ENCODE measurements at places on chromosomes 7 and 10.

DNA sequence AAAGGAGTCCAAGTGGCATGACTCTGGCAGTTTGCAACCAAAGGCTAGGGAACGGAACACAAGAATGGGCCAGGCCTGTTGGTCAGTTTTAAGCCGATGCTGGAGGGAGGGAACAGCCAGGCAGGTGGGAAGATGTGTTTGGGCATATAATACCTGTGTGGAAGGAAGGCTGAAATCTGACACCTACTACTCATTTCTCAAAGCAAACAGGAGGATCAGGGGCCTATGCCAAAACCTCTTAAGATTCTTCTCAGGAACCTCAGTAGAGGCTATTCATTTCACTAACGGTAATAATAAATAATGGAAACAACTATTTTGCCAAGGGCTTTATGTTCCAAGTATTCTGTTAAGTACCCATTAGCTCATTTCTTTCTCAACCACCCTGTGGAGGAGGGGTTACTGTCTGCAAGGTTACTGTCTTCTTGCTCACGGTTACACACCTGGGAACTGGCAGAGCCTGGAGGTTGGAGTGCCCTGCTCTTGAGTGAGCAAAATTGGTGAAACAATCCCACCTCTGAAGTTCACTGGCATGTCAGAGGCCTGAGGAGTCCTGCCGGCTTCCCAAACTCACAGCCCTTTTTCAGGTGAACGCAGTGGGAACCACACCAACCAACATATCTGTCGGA is 35.5 kb downstream of the GOT1 start:
- no peak for DNase-seq

DNA sequence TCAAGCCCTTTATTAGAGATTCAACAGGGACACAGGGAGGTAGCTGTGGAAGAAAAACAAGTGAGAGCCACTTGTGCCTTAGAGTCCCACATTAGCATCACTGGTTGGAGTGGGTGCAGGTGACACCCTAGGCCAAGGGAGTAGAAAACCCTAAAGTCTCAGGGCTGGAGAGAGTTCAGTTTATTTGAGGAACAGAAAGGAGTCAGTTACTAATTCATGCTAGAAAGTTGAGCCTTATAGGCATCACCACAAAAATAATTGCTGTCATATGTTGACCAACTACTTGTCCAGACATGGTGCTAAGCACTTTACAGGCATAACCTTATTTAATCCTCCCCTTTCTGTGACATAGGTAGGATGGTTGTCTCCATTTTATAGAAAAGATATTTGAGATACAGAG is 20.9 kb upstream of the ACSL5 start:
- no peak for DNase-seq

GRCh38 chr7:9854605-9855004 is 1119.1 kb upstream of the PHF14 start:
- DNase-seq, result no peak

DNA sequence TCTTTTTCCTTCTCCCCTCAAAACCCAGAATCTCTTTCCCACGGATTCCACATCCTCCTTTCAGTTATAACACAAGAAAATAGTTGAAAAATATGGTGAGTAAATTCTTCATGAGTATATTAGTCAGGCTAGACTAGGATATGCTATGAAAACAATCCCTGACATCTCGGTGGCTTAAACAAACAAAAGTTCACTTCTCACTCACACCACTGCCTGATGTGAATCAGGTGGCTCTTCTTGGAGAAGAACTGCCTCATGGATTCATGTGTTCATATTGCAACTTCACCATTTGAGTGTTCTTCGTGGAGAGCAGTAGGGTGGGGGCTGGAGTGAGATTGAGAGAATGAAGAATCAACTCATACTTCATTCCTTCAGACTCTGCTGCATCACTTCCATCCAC is 204.1 kb downstream of the PHF14 start:
- peak; percentile 69 for DNase-seq

DNA sequence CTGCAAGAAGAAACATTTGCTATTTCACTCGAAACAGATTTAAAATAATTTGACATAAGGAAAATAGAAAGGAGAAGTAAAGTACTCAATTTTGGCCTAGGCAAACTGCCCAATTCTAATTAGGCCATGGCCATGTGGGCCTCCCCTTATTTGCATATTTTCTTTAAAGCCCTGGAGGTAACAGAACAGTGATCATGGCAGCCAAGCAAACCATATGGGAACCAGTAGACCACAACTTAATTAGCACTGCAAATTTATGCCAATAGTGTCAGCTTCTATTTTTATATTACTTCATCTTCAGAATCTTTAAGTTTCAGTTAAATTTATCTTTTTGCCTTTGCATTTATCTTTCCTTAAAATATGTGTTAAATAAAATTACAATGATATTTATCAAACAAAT is 63.3 kb upstream of the THSD7A start:
- DNase-seq, result no peak

GRCh38 chr10:49375611-49376010 is 20.3 kb downstream of the DRGX start:
- DNase-seq, result no peak

DNA sequence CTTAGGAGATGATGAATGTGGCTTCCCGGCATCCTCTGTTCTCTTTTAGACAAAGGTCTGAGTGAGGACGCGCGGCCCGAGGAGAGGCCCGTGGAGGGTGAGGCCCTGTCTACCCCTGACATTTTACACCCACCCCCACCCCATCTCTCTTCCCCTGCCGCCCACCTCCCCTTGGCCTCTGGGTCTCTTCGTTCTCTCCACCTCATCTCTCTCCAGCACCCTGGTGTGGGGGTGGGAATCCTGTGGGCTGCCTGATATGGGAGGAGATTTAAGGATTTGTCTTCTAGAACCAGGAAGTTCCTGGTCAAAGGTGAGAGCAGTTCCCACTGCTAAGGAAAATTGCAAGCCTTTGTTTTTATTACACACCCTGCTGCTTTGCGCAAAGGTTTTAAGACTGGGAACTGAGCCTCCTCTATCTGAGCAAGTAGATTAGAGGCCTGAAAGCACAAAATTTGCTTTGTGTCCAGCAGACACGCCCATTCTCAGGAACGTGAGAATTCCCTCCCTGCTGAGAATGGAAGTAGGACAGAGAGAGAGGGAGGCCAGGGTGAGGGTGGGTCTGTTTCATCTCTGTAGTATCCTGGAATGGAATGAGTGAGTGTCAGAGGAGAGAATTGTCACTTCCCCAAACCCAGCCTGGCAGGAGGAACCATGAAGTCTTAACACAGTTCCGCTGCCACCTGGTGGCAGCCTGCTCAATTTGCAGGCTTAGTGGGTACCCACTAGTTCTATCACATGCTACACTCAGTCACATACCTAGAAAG is 91.2 kb downstream of the GTF2IRD1 start:
- DNase-seq, result peak; percentile 85

DNA sequence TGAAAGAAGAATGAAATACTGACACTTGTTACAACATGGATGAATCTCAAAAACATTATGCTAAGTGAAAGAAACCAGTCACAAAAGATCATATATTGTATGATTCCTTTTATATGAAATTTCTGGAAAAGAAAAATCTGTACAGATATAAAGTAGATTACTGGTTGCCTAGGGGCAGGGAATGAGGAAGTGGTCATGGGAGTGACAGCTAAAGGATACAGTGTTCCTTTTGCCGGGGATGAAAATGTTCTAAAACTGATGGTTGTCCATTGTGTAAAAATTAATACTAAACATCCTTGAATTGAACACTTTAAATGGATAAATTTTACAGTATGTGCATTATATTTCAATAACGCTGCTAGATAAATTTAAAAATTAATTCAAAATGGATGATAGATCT is 25.1 kb downstream of the ALOX5 start:
- no peak for DNase-seq

DNA sequence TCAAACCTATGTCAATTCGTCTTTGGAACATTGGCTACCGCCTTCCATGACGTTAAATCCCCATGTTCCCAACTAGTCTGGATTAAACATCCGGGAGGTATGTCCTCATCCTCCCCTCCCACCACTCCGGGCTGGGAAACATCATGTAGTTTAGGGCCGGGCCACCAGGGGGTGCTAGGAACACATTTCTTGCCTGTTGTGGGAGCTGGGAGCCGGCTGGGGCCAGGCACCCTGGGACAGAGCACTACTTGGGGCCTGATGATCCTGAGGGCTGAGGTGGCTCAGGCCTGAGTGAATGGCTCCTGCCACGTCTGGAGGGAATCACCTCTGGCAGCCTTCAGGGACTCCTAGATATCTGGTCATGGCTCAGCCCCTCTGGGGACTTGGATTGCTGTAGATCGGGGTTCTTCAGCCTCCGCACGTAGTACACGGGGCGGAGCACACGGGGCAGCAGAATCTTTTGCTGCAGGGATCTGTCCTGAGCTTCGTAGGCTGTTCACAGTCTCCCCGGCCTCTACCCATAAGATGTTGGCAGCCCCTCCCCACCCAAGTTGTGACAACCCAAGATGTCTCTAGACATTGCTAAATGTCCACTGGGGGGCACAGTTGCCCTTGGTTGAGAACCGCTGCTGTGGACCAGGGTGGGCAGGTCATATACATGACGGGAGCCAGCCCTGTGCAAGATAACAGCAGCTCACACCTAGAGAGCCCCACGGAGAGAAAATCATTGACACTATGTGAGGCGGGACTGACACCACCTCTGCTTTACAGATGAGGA is 141.2 kb upstream of the ZNF716 start:
- DNase-seq, result no peak

DNA sequence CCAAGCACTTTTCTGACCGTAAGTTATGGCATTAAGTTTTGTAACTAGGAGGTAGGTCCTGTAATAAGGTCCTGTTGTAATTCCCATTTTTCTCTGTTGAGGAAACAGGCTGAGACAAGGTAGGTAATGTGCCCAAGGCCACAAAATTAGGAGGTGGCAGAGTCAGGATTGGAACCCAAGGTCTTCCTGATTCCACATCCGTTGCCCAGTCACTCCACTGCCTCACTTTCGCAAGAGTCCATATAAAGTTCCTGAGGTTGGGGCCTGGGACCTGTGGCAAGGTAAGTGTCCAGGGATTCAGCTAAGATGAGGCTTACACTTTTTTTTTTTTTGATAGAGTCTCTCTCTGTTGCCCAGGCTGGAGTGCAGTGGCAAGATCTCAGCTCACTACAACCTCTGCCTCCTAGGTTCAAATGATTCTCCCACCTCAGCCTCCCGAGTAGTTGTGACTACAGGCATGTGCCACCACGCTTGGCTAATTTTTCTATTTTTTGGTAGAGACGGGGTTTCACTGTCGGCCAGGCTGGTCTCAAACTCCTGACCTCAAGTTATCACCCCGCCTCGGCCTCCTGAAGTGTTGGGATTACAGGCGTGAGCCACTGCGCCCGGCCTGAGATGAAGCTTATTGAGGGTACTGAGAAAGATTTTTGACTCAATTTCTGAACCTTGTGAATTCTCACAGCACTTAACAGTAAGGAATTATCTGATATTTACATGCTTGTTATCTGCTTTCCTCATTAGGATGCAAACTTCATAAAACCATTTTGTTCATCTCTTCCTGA is 20.3 kb upstream of the GNA12 start:
- DNase-seq, result peak; percentile 37

DNA sequence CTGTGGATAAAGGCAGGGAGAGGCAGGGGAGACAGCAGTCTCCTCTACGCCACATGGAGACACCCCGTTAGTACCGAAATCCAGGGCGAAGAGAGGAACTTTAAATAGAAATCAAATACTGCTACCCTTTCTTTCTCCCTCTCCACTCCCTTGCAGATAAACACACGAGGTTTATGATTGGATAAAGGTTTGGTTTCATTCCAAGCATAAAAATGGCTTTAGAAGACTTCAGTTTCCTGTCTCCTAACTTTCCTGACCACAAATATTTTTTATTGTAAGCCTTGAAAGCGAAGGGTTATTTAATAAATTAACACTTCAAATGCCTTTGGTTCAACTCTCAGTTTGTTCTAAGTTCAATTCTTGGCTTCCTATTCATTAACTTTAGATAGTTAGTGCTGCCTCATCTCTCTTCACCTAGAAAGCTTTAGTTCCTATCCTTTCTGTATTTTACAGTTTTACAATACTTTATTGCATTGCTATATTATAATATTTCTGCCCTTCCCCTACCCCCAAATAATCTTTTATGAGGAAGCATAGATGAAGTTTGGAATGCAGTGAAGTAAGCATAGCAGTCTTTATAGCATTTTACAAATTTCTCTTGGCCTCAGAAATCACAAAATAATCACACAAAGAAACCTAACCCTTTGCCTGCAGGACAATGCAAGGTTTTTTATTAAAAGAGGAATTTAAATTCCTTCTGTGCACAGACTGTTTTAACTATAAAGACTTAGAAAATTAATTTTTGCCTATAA is 31.5 kb upstream of the ARID5B start:
- DNase-seq, result peak; percentile 79

GRCh38 chr7:94056796-94057207 is 52.6 kb upstream of the BET1 start:
- DNase-seq, result peak; percentile 94

DNA sequence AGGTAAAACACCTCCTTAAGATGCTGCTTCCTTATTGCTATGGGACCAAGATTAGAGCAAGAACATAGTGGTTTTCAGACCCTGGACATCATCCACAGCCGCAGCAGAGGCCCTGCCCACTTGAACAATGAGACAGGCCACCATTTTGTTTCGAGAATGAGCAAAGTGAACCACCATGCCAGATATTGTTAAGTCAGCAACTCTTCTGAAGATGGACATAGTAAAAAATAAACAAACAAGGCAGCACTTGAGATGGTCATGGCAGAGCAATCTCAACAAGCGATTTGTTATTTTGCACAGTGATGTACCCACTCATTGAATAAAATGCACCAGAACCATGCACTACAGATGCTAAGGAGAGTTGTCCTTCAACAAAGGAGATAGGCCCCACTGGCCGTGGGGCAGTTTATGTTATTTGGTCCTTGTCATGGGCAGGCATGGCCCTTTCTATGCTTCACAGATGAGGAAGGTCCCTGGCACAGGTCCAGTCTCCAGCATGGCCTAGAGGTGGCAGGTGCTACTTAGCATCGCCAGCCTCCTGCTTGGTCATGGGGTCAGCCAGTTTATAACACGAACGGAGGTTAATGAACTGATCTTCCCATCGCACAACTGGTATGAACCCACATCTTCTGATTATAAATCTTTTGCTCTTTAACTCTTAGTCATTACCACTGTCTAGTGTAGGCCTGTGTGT is 44.1 kb downstream of the IKZF1 start:
- DNase-seq, result no peak

- peak; percentile 52 for DNase-seq
These were observed 115.8 kb downstream of the SEMA3D start for GRCh38 chr7:85070967-85071628.

- peak; percentile 71 for DNase-seq
These were observed 8.5 kb downstream of the ZDHHC16 start for GRCh38 chr10:97454330-97455036.

DNA sequence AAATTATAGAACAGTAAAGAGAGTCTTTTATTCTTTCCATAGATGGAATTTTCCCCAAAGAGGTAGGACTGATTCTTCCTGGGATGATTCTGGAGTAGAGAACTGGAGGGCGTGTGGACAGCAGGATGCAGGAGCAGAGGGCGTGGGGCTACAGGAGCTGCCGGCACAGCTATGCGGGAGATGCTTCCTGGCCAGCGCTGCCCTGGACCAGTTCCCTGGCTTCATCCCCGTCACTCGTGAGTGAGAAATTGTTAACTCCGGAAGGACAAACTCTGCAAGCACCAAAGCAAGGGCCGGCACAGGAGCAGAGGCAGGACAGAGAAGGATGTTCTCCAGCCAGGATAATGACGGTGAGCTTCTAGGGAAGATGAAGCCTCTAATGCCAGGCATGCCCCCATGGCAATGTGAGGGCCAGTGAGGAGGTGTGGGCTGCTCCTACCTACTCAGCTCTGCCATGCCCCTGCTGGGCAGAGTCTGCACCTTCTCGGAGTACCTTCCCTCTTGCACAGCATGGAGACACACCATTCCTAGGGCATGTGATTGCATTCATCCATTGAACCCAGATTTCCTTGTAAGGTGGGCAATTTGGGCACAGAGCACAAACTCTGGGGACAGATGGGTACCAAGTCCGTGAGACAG is 760.9 kb upstream of the IGFBP3 start:
- DNase-seq, result peak; percentile 12

- DNase-seq, result peak; percentile 8
These were observed 171.6 kb downstream of the GALNT17 start for GRCh38 chr7:71303566-71303965.
